Activated CD4-positive, alpha-beta T cell treated with anti-CD3 and anti-CD28 coated beads for 36 hours (primary cell): ENCODE measurements at places on chromosomes 6 and 20.

- DNase-seq: no peak
Measured at GRCh38 chr20:63857764-63858392, 3.4 kb upstream of the ABHD16B start.

- DNase-seq: no peak
Measured at GRCh38 chr6:34530753-34531365, 25.3 kb downstream of the SPDEF start.

DNA sequence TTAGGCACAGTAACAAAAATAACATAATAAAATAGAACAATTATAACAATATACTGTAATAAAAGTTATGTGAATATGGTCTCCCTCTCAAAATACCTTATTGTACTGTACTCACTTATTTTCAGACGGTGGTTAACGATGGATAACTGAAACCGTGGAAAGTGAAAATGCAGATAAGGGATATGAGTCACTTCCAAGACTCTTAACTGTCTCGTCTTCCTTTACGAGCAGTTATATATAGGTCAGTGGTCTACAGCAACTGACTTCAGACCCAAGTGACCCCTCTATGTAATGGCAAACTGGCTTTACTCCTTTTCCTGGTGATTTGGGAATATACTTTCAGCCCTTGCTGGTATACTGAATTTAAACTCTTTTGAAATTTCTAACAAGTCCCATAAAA is 261.4 kb downstream of the SLC35F1 start:
- no peak for DNase-seq

GRCh38 chr6:34053721-34054120 is 92.2 kb downstream of the GRM4 start:
- no peak for DNase-seq

DNA sequence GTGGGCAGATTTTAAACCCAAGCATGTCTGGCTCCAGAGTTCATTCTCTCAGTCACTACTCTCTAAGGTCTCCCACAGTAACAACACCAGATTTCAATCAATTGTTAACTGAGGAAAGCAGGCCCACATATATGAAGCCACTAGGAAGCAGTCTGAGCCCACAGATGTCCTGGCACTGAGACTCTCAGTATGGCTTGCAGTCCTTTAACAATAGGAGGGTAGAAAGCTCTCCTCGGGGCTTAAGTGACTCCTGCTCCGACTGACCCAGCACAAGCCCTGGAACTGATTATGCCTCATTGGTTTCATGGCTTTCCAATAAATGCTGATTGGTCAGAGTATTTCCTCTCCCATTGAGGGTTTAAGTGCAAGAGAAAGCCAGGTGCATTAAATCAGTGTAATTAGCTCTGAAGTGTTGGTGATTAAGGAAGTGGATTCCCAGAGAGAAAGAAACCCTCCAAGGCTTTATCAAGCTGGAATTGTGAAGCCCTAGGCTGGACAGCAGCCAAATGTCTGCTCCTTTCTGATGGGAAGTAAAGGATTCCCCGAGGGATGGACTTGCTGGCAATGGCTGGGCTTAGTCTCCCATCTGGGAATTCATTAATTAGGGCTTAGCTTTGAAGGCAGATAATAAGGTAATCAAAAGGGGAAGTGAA is 76.6 kb upstream of the PROKR2 start:
- no peak for DNase-seq

DNA sequence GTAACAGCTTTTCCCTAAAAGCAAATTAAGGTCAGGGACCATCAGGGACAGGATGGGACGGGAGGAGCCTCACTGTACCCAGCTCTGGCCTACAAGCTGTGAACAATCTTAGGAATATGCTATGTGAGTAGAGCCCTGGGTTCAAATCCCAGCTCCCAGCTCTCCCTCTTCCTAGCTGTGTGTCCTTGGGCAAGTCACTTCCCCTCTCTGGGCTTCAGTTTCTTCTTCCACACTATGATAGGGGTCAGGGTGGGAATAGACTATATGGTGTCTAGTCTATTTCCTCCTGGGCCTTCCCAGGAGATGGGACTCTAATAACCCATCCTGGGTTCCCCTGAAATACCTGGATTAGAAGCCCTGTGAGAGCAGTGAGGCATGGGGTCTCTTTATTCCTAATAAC is 41.6 kb downstream of the CPNE5 start:
- no peak for DNase-seq

DNA sequence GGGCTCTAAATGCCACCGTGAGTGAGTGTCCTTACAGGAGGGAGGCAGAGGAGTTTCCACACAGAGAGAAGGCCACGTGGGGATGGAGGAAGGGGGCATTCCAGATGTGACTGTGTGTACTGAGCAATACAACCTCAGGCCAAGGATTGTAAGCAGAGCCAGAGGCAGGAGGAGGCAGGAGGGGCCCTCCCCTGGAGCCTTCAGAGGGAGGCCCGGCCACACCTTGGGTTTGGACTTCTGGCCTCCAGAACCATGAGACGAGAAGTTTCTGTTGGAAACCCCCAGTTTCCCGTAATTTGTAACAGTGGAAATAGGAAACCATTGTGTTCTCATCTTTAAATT is 9.3 kb upstream of the KIF25 start:
- no peak for DNase-seq

DNA sequence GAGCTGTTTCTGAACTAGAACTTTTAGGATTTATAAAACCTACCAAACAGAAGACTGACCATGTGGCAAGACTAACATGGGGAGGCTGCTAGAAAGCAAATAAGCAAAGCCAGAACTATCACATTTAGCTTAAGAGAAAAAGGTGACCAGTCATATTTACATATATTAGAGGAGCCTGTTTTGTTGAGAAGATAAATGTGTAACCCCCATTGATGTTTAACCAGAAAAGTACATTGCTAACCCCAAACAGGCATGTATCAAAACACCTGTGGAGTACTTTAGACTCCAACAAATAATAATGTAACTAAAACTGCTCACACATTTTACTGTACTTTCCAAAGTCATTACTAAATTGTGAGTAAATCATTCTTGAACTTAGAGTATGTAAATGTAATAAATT is 35.0 kb downstream of the AKIRIN2 start:
- DNase-seq: no peak

DNA sequence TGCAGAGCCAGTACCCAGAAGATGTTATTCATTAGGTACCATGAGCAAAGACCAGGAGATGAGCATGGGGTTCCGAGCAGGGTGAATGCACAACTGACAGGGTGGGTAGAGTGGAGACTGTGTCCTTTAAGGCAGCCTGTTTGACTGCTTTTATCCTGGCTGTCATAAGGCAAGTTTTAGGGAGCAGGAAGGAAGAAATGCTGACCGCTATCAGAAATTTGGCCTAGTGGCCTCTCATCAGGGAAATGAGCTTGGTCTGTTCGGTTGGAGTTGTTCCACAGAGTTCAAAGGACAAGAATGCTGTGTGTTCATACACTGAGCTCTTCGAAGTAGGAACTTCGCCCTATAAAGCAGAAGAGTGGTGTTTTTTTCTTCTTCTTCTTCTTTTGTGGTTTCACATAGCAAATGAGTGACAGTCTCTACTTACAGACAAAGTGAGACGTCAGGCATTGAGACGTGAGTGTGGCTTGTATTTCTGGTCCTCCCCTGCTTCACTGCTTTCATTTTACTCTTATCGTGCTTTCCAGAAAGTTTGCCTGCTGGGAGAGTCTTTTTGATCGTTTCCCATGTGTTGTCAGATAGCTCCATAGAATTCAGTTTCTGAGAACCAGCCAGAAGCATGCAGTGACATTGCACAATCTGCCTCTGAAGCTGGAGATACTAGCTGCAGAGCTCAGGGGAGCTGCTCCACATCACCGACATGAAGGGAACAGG is at the start of gene CASS4:
Gene CASS4, plus strand, starts transcription at position 502 of the 714 bp plus-strand sequence. Its CDS starts 199 bp downstream, at position 701.
- DNase-seq: peak; percentile 63

GRCh38 chr20:44911264-44911921 is 1.5 kb downstream of the PABPC1L start:
- DNase-seq: peak; percentile 78

- no peak for DNase-seq
Measured at GRCh38 chr6:64732888-64733287, 974.1 kb downstream of the EYS start.

- no peak for DNase-seq
Measured at GRCh38 chr6:68675548-68675947, 40.5 kb downstream of the ADGRB3 start.

DNA sequence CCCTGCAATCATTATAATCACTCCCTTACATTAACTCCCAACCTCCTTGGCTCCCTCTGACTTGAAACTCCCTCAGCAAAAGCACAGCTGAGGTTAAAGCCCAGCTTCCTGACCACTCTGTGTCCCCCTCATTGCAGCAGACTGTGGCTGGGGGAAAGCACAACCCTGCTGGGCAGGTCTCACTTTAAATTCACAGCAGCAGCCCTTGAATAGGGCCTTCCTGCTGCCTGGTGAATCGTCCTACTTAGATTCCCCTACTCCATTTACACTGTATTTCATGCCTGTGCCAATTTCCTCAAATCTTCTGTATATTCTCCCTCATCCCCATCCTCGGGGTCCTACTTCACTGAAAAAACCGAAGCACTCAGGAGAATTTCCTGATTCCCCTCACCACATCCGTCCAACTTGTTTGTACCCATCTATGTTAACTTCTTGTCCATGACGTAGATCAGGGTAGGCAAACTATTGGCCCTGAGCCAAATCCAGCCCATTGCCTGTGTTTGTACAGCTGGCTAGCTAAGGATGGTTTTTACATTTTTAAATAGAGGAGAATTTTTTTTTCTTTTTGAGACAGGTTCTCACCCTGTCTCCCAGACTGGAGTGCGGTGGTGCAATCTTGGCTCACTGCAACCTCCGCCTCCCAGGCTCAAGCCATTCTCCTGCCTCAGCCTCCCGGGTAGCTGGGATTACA is 31.5 kb upstream of the GCM1 start:
- peak; percentile 43 for DNase-seq

GRCh38 chr20:919491-919916 is 3.4 kb upstream of the ANGPT4 start:
- no peak for DNase-seq

GRCh38 chr6:28218312-28219248 is 6.5 kb upstream of the ZSCAN9 start:
- peak; percentile 50 for DNase-seq

DNA sequence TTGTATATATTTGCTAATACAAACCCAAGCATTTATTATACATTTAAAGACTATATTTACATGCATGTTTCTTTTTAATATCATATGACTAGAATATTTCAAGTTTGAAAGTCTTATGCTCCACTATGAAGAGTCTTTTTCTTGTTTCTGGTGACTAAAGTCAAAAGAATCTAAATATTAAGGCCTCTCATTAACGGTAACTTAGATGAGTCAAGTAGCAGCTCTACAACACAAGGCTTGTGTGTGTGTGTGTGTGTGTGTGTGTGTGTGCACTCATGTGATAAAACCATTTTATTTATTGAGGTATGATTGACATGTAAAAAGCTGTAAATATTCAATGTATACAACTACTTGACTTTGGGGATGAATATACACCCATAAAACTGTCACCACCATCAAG is 275.6 kb downstream of the TFAP2B start:
- DNase-seq: no peak

DNA sequence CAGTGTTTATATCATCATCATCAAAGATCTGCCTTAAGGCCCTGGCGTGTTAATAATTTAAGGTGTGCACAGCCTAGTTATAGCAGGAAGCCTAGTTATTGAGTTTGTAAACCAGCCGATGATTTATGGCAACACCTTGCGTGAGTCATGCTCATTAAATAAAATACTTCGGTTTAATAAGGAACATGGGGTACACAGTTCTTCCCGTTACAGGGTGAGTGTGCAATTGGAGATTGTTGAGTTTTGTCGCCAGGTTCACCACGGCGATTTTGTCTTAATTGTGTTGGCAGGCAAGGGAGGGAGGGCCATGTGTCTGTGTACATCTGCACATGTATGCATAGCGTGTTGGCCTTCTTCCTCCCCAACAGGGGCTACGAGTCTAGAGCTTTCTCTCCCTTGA is 104.0 kb downstream of the TFAP2A start:
- DNase-seq: no peak

DNA sequence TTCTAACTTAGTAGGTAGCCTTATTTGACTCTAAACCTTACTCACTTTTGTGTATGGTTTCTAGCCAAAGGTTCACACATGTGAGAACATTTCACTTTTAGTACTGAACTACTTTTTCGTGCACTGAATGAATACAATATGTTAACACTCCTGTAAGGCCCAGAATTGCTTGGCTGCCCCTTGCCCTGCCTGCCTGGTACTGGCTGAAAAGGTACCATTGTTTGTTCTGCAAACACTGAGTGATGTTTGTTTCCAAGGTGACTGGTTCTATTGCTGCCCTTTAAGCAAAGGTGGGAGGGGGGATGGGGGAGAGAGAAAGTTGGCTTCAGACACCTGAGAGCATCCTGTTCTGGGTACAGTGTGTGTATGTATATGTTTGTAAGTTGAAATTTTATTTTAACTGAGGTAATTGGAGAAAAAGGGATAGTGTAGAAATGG is 31.2 kb downstream of the RREB1 start:
- peak; percentile 72 for DNase-seq

GRCh38 chr6:37406726-37407341 is 26.2 kb upstream of the CMTR1 start:
- no peak for DNase-seq

GRCh38 chr6:37696841-37697662 is 631 bp downstream of the MDGA1 start:
- peak; percentile 60 for DNase-seq

DNA sequence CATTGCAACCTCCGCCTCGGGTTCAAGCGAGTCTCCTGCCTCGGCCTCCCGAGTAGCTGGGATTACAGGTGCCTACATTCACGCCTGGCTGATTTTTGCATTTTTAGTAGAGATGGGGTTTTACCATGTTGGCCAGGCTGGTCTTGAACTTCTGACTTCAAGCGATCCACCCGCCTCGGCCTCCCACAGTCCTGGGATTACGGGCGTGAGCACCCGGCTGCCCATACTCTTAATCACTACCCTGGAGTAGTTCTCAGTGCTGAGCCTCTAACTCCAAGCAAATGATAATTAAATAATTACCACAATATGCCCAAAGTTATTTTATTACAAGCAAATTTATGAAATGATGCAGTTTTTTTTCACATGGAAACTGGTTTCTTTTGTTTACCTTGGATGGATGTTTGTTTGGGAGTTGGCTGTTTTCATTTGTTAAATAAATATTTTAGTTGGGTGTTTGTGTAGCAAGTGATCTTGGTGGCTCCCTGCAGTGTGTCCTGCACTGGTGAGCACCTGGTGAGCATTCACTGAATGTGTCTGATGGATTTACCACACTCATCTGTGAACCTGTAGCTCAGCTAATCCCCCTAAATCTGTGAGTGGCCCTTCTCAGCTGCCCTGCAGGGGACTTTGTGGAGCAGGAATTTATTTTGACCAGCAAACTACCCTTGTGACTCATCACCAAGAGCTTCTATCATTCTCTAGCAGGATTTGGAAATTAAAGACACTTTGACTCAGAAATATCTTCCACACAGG is 36.9 kb downstream of the UTRN start:
- no peak for DNase-seq

- DNase-seq: no peak
Measured at GRCh38 chr6:53752440-53752839, 42.4 kb upstream of the LRRC1 start.

DNA sequence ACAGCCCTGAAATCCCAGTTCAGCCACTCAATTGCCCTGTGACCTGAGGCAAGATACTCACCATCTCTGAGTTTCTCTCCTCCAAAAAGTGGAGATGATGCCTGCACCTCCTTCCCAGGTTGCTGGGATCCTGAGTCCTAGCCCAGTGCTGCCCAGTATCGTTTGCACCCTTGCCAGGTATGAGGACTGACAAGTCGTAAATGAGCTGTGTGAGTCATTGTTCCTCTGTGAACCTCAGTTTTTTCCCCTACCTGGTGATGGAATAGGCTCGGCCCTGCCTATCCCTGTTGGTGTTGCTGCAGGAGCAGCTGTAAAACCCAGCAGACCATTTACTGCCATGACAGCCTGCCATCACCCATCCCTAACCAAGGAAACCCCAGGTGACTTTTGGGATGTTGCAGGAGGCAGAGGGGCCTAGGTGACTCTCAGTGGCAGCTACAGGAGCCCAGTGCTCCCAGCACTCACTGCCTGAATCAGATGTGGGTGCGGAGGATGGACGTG is 229.3 kb downstream of the SYNDIG1 start:
- no peak for DNase-seq
